ENCODE measurements at places on chromosomes 6 and 20.

- DNase-seq = no peak
Observed at GRCh38 chr6:90730151-90730673, 143.3 kb upstream of the MAP3K7 start.

DNA sequence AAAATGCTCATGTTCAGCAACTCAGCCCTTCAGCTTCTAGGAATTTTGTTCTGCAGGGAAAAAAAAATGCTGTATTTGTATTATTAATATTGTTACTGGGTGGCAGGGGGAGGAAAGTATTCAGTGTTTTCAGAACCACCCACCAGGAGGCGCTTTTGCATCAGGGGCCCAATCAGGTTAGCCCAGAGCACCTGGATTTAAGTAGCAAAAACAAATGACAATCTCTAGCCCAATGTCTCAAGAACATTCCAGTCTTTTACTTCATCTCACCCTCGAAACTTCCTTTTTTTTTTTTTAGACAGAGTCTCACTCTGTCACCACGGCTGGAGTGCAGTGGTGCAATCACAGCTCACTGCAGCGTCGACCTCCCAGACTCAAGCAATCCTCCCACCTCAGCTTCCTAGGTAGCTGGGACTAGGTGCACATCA is 635 bp upstream of the C20orf203 start:
- peak; percentile 74 for DNase-seq

GRCh38 chr6:3884007-3884745 is 35.0 kb downstream of the FAM50B start:
- no peak for DNase-seq

GRCh38 chr6:11970114-11970513 is 42.0 kb upstream of the HIVEP1 start:
- DNase-seq = no peak

- DNase-seq = no peak
Observed at GRCh38 chr6:164151161-164152120, 736.9 kb downstream of the QKI start.

DNA sequence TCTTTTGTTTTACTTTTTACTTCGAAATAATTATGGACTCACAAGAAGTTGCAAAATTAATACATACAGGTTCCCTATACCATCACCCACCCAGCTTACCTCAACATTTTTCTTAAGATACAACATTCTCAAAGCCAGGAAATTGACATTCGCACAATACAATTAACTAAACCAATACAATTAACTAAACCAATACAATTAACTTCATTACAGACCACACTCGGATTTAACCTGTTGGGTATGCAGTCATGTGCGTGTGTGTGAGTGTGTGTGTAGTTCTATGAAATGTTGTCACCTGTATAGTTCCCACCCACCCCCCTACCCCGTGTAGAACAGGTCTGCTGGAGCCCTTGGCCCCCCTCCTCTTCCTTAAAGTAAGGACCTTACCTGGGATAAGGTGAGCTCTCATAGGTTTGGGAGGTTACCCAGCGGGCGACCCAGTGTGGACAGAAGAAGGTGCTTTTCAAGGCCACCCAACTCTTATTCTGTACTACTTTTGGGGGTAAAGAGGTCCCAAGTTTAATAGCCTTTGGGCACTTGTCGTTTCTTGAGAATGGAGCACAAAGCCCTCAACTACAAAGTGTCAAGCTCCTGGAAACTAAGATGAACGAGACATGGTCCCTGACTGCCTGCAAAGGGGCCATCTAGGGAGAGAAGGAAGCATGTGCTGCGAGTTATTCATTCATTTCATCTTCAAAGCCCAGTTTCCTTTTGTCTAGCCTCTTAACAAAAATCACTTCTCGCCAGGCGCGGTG is 544 bp upstream of the STK38 start:
- peak; percentile 10 for DNase-seq

- DNase-seq = no peak
Observed at GRCh38 chr6:10449751-10450150, 34.9 kb upstream of the TFAP2A start.

DNA sequence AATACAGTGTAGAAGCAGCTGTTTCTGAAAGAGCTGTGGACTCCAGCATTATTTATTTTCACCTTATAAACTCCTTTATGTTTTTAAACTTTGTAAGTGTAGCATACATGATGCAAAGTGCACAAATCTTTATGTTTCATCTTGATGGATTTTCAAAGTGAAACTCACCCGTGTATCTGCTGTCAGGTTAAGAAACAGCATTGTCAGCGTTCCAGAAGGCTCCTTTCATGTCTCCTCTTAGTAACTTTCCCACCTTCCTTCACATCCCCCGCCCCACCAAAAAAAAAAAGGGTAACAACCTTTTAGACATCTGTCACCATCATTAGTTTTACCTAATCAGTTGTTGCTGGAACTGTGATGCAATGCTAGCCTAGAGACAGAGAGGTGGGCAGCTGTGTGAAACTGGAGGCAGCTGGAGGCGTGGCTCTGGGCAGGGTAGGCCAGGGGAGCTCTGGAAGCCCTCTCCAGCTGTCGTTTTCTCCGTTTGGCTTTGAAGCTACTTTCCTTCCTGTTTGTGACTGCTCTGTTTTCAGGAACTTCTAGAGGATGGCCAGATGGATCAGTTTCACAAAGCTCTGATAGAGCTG is 7.2 kb downstream of the ACTR5 start:
- DNase-seq = no peak

- no peak for DNase-seq
Observed at GRCh38 chr20:4507288-4507719, 214.4 kb upstream of the PRND start.

DNA sequence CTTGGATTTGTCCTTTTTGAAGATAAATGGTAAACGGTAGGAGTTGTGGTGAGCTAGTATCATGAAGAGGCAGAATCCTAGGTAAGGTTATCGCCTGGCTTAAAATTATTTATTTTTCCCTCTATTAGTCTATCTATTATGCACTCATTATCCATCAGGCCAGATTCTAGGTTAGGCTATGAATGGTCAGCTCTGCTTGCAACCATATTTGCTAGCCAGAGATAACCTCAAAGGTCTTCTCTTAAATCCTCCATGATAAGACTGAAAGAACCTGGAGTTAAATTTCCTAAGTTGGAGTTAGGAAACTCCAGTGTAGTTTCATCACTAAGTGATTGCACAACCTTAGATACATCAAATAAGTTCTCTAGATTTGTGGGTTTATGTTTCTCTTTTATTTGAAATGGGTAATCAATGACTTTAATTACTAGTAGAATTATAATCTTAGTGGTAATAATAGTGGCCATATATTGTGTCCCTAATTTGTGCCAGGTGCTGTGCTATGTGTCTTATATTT is 302.1 kb upstream of the RUNX2 start:
- DNase-seq = no peak

- DNase-seq = no peak
Observed at GRCh38 chr6:4812068-4812467, 35.9 kb downstream of the CDYL start.

Measured in stimulated activated CD4-positive, alpha-beta T cell treated with anti-CD3 and anti-CD28 coated beads, Interleukin-4, amount 100 ng/mL, for 24 hours (primary cell).